Large intestine (tissue), 12 donors: ENCODE measurements at places on chromosomes 3 and 15. TPM values are rescaled to one million over a fixed set of nuclear protein-coding genes. Genes with fewer than 3 reads are reported as not detected.

GRCh38 chr15:26376243-26376642 is 396.6 kb downstream of the GABRB3 start:
- no peak for DNase-seq

GRCh38 chr3:4888913-4889846 is 90.1 kb upstream of the BHLHE40 start:
- DNase-seq = peak; percentile 12

DNA sequence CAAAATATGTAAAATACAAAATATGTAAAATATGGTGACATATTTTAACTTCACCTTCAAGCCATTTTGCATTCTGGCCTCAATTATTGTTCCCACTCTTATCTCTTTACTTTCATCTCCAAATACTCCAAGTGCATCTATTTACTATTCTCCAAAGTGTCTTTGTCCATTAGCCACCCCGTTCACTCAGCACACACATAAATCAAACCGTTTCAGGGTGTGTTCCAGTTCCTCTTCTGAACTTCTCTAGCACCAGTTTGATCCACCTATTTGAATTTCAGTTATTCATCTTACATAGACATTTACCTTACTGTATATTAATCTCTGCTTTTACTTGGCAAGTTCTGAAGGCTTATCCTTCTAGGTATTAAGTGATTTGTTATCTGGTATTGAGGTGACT is 45.1 kb downstream of the SGO1 start:
- no peak for DNase-seq

DNA sequence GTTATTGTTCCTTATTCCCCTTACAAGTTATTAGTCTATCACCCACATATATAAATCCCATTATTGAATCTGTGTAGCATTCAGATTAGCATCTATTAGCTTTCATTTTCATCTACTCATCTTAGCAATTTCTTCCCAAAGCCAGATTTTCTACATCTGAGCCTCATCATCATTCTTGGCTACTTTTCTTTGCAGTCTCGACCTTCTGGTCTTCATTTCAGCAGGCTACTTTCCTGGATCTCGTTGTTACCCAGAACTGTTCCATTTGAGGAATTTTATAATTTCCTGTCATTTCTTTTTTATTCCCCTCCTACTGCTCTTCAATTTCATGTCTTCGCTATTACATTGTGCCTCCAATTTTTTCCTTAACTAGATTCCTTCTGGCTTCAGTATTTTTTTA is 51.8 kb downstream of the SPRED1 start:
- DNase-seq = no peak

DNA sequence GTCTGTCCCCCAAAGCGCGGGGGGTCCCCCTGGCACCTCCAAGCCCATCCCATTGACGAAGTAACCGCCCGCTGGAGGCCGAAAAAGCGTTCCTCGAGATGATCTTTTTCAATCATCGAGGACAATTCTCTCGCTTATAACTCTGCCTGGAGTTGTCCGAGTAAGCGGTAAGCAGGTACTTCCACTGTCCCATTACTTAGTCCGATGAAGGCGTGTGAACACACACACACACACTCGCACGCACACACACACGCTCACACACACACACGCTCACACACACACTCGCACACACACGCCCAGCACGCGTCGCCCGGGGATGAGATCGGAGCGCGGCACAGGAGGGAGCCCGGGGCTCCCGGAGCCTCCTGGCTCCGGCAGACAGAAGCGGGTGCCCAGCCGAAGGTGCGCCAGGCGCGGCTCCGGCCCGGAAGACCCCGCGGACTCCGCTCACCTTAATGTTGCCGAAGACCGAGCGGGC is 430 bp downstream of the SLCO2A1 start:
- DNase-seq = no peak

DNA sequence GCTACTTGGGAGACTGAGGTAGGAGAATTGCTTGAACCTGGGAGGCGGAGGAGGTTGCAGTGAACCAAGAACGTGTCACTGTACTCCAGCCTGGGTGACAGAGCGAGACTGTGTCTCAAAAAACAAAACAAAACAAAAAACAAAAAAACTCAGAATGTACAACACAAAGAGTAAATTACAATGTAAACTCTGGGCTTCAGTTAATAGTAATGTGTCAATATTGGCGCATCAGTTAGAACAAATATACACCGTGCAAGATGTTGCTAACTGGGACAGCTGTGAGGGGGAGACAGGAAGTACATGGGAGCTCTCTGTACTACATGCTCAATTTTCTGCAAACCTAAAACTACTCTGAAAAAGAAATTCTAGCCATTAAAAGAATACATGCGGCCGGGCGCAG is 23.5 kb upstream of the TRPM1 start:
- DNase-seq = no peak

GRCh38 chr3:46406788-46407611 is at the start of the genes CCR5AS and CCRL2:
Gene CCR5AS, minus strand, starts transcription at chr3:46407066.
Gene CCRL2, plus strand, starts transcription at chr3:46407259. Its CDS starts 821 bp downstream, at chr3:46408080.
- DNase-seq = peak; percentile 94

DNA sequence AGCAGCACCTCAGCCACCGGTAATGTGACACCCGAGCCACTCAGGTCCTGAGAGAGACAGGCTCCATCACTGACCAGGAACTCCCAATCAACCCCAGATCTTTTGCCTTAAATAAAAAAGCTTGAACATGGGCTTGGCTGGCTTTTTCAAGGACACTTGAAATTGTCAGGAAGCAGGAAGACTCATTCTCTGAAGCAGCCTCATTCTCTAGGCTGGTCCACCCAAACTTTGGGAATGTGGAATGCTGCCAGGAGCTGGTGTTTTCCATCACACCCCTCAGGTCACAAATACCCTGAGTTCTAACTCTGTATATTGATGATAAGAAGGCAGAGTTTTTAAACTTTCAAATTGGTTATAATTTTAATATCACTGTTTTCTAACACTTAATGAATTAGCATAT is 17.0 kb downstream of the CXCR6 start:
- no peak for DNase-seq

GRCh38 chr3:127256138-127256537 is 31.7 kb downstream of the PRR20G start:
- no peak for DNase-seq

- DNase-seq = no peak
Observed at GRCh38 chr3:189446959-189447560, 184.1 kb upstream of the TP63 start.

- no peak for DNase-seq
Observed at GRCh38 chr15:94175420-94175819, 55.9 kb upstream of the MCTP2 start.

DNA sequence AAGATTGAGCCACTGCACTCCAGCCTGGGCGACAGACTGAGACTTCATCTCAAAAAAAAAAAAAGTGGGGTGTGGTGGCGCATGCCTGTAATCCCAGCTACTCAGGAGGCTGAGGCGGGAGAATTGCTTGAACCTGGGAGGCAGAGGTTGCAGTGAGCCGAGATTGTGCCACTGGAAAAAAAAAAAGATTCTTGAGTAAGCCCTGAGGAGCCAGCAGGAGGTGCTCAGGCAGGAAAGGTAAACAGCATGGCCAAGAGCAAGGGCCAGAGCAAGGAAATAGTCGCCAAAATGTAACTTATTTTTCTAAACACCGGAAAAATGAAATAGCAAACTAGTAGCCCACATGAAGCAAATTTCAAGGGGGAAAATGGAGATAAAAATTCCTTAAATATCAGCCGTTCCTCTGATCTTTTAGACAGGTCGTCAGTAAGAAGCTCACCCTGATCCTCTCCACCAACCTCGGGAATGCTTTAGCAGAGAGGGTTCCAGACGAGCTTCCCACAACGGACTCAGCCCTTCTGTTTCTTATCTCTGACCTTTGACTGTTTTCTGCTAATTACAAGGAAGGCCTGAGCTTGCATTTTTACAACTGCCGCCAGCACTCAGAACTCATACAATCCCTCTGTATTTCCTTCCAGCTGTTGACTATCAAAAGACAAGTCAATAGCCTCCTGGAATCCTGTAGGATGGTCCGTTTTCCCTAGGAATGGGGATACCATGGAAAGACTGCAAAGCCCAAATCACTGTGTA is 45.0 kb upstream of the AKAP13 start:
- DNase-seq = peak; percentile 90

GRCh38 chr3:77041811-77042210 is 1.9 kb downstream of the ROBO2 start:
- DNase-seq = no peak

- DNase-seq = no peak
Observed at GRCh38 chr3:114147251-114147650, 31.6 kb downstream of the DRD3 start.

- DNase-seq = peak; percentile 34
Observed at GRCh38 chr15:73927476-73928240, 1.4 kb downstream of the LOXL1 start.

DNA sequence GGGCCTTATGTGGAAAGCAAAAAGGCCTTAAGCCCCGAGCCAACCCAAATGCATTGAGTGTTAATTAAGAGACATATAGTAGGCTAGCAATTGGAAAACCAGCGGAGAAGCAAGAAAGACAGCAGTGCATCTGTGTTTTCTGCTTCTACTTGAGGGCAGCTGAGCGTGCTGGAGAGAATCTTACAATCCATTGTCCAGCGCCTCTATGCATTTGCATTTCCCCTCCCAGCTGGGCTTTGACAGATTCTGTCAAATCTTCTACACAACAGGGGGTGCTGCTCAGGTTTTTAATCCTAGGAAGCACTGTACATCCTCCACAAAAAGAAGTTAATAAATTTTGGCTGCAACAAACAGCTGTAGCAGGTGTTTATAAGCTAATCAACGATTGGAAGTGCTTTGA is 23.9 kb downstream of the SSR3 start:
- DNase-seq = no peak

DNA sequence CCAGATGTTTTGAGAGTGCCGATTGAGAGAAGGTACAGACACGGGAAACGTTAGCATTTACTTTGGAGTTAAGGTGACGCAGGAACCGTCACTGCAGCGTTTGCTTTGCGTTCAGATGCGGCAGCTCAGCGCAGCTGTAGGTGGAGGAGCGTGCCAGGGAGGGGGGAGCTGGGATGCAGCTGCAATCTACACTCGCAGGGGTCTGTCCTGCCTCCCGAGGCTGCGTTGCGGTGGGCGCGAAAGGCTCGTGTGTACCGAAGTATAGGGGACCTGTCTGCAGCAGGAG is 425 bp upstream of the FYTTD1 start:
- peak; percentile 37 for DNase-seq

GRCh38 chr3:62090519-62090918 is 282.8 kb downstream of the FEZF2 start:
- no peak for DNase-seq

- no peak for DNase-seq
Observed at GRCh38 chr3:151074256-151074655, 11.2 kb upstream of the MED12L start.

GRCh38 chr15:71779073-71779797 is 31.1 kb upstream of the NR2E3 start:
- DNase-seq = no peak

GRCh38 chr15:73325191-73325861 is 43.4 kb downstream of the HCN4 start:
- DNase-seq = no peak

GRCh38 chr3:126360046-126360713 is 3.0 kb upstream of the KLF15 start:
- DNase-seq = no peak

DNA sequence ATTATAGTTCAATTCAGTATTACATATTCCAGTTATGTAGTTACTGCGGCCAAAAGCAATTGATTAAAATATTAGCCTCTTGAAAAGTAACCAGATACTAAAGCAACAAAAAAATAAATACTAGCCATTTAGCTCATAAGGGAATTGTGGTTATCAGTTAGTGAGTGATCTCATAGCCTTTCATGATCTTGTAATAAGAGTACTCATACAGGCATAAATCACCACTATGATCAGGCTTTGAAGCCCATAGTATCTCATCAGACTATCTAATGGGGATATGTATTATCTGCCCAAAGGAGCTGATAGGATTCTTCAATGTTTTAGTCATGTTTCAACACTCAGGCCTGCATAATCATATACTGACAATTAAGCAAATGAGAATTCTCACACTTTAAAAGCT is 184.1 kb upstream of the CCDC54 start:
- DNase-seq = no peak

- no peak for DNase-seq
Observed at GRCh38 chr3:189273736-189274135, 102.0 kb downstream of the TPRG1 start.

DNA sequence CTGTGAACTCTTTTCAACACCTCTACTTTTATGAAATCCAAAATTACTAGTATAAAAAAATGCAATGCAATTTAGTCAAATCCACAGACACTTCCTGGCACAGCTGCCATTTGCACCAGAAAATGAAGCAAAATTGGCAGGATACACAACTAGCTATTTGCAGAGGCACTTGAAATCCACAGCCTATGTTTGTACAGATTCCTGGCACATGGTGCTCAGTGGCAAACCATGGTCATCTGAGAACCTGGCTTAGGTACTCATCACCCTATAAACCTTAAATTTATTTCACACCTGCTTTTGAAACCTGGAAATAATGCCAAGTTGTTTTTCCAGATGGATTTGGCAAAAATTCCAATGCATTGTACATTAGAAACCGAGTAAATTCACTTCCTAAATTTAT is 20.2 kb upstream of the PPM1L start:
- no peak for DNase-seq

DNA sequence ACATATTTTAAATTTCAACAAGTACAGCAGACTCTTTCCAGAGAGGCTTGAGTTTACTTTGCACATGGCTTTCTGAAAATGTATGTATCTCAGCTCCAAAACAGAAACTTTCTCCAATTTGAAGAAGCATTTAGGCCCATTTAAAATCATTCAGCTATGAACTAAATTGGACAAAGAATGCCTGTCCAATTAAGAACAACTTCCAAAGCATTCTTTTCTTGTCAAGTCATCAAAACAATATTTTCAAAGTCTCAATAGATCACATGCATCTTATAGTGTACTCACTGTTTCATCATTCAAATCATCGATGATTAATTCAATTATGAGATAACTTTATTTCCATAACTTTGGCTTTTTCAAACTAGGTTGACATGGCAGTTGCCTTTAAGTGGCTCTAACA is 95.2 kb downstream of the KBTBD8 start:
- no peak for DNase-seq

- DNase-seq = peak; percentile 33
Observed at GRCh38 chr15:66505430-66505811, 295 bp downstream of the ZWILCH start.

DNA sequence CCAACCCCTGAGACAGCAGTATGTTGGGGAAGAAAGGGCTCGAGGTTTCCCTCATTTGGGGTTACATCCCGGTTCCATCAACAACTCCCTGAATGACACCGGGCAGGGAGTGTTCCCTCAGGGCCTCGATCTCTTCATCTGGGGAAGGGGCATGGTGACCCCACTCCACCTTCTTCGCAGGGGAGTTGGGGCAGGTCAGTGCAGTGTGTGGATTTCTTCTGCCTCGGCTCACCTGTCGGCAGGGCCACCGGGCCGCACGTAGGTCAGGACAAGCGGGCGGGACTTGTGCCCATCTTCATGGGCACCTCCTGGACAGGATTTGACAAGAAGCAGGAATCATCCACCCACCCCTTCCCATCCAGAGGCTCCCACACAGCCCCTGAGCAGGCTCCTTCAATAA is 17.4 kb downstream of the GRIP2 start:
- no peak for DNase-seq

- no peak for DNase-seq
Observed at GRCh38 chr3:99659032-99659431, 20.6 kb downstream of the COL8A1 start.

GOLGA6L26 gene
- not detected for polyA plus RNA-seq

CLEC3B gene
- 35.7 TPM for polyA plus RNA-seq

C2CD4B gene
- polyA plus RNA-seq = 2.4 TPM

BNC1 gene
- 4.2 TPM for polyA plus RNA-seq

UROC1 gene
- 0.06 TPM for polyA plus RNA-seq

WDR93 gene
- polyA plus RNA-seq = 0.30 TPM

SMAD6 gene
- 25.4 TPM for polyA plus RNA-seq

SLC51B gene
- polyA plus RNA-seq = 20.2 TPM

FETUB gene
- not detected for polyA plus RNA-seq

EXD1 gene
- polyA plus RNA-seq = 0.01 TPM

COL6A6 gene
- 7.6 TPM for polyA plus RNA-seq

PAQR5 gene
- 3.4 TPM for polyA plus RNA-seq

IL17RB gene
- 13.3 TPM for polyA plus RNA-seq

FAM107A gene
- polyA plus RNA-seq = 1.3 TPM
